ENCODE measurements at places on chromosomes 3 and 15.
A peak's percentile ranks its signal among the peaks of the same experiment; 100 is the strongest.

DNA sequence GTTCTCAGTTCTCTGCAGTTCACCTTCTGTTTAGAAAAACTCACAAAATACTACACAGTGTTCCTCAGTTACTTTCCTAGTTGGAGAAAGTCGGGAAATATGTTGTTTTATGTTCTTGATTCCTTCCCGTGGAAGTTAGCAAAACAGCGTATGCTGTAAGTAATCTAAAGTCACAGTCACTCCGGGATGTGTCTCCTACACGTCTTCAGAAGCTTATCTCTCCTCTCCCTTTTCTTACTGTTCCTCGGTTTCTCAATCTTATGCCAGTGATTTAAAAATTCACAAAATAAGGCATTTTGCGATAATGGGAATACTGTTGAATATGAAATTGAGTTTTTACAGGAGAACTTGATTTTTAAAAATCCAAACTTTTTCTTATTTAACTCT is 1.7 kb downstream of the HEG1 start:
- DNase-seq = no peak

DNA sequence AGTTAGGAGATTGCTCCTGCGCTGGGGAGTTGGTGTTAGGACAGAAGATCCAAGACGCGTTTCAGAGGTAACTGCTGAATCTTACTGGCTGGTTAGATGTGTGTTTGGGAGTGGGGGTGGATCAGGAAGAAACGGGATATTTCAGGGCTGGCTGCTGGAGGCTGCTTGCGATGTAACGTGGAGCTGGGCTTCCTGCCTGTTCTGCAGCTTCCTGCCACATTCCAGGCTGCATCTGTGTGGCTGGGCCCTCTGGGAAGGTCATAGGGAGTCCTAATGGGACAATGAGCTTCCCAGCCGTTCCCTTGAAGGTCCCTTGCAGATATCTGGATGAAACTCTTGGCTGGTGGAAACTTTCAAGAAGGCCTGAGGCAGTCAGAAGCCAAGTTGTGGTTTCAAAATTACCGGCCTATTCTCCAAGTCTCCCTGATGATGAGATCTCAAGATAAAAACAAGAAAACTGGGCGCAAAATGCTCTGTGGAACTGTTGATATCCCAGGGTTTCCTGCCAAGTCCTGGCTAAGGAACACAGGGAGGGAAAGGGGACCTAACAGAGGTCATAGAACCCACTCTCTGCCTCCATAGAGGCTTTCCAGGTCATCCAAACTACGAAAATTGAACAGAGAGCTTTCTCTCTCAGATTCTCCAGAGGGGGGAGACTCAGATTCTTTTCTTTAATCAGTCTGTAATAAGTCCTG is 67.0 kb downstream of the NOX5 start:
- no peak for DNase-seq

DNA sequence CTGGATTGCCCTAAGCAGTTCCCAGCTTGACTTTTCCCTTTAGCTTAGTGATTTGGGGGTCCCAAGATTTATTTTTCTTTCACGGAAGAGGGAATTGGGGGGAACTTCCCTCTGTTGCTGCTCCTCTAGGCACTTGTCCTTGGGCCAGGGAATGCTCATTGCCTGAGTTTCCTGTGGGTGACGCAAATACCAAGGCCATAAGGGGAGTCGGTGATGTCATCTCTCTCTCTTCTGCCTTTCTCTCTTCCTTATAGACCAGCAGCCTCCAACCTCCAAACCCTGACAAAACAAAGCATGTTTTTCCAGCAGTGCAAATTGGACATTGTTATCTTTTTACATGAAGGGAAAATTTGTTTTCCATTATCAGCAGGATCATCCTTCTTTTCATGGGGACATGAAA is 120.2 kb downstream of the ITPR1 start:
- no peak for DNase-seq

DNA sequence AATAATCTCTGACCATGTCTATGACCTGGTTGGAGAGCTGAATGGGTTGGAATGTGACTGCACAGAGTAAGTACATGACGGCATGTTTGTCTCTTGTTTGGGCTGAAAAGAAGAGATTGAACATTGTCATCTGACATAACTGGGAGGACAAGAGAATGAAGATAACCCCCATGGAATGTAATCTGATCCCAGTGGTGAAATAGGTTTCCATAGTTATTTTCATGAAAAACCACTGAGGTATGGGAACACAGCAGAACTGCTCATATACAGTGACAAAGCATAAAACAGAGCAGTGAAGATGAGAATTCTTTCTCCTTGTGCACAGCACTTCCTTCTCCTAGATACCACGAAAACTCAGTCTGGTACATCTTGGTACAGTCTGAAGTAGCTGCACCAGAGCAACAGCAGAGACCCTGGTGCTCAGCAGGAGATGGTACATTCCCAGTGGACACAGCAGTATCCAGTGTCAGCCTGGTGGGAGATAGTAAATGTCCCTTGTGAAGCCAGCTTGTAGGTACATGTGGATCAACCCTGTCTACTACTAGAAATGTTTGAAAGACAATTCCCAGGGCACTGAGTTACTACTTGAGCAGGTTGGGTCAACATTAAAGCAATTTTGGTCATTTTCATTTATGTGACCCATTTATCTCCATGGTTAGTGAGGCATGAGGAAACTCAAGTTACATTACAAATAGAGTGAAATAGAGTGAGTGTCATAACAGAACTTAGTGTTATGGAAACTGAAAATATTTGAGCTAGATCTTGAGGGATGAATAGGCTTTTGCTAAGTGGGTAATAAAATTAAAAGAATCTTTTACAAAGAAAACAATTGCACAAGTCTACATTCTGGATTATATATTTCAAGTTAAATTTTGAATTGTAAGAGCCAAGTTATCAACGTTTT is 178.3 kb downstream of the SUCNR1 start:
- DNase-seq = no peak

- DNase-seq = no peak
These were observed 392.4 kb upstream of the ALCAM start for GRCh38 chr3:104974316-104974715.

DNA sequence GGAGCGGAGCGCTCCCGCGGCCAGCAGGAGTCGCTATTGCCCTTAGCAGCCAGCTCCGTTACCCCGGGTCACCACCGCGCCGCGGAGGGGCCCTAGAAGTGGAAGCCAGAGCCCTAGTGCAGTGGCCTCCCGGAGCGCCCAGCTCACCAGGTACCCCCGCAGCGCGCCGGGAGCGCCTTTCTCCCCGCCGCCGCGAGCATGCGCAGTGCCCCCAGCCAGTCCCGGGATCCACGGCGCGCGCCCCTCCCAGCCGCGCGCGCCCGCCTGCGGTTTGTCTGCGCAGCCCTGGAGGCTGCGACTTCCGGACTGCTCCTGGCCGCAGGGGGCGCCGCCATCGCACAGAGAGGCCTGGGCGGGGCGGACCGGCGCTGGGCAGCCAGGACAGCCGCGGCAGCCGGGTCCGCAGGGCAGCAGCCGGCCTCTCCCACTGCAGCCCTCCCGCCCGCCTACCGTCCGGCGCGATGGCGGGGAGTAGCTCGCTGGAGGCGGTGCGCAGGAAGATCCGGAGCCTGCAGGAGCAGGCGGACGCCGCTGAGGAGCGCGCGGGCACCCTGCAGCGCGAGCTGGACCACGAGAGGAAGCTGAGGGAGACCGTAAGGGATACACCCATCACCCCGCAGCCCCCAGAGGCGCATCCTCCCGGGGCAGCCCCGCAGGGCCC is 5.7 kb downstream of the TPM1 start:
- DNase-seq = peak; percentile 80

DNA sequence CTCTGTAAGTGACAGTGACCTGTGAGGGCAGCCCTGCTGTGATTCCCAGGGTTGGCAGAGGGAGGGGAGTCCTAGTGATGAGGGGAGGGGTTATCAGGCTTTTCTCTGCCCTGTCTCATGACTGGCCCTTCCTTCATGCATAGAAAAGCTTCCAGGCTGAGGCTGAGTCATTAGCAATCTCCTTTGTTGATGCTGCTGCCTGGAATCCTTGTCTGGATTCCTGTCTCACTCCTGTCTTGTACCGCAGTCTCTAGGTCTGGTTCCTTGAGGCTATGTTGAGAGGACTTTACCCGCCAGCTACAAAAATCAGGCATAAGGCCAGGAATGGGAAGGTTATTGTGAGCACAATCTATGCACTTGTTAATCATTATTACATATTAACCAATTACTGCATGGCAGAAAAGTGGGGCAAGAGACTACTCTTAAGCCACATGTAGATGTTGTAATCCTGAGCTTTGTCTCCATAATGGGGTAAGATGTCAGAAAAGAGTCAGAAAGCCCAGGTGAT is 7.2 kb downstream of the KLHL6 start:
- DNase-seq = no peak

- no peak for DNase-seq
These were observed 40.0 kb downstream of the ATP2C1 start for GRCh38 chr3:130933801-130934345.

- DNase-seq = no peak
These were observed 50.4 kb upstream of the ADCY5 start for GRCh38 chr3:123499322-123499721.

- DNase-seq = no peak
These were observed 122.6 kb downstream of the FBN1 start for GRCh38 chr15:48522911-48523310.

GRCh38 chr3:127899200-127899599 is 15.8 kb upstream of the KBTBD12 start:
- DNase-seq = no peak

GRCh38 chr15:23536659-23537058 is 28.8 kb upstream of the MKRN3 start:
- no peak for DNase-seq

DNA sequence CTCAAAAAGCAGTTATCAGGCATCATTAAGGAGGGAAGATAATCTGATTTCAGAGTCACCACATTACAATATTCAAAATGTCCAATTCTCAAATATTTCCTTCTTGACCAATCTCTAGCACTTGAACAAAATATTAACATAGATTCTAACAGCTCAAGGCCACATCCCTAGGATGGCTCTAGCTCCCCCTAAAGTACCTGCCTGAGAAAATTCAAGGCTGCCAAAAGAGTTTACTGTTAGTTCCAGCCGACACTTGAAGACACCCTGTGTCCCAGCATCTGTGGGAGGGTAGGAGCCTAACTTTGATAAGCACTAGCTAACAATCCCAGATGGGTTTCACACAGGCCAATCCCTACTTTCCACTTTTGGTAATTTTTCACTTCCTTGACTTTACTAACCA is 10.4 kb downstream of the NSMCE3 start:
- DNase-seq = no peak

DNA sequence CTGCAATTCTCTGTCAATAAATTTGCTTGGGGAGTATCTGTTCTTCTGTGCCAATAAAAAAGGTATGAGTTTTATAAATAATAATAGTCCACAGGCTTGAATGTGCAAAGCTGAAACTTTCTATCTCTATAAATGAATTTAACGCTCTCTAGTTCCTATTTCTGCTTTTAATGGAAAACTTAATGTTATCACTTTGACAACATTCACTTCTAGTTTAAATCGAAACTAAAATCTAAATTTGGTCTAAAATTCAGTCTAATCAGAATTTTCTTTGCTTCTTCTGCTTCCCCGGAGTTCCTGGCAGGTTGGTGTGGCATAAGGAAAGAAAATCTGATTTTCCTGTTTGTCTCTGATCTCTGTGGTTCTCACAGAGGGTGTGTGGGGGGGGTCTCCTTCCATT is 450.1 kb upstream of the TBL1XR1 start:
- DNase-seq = no peak

DNA sequence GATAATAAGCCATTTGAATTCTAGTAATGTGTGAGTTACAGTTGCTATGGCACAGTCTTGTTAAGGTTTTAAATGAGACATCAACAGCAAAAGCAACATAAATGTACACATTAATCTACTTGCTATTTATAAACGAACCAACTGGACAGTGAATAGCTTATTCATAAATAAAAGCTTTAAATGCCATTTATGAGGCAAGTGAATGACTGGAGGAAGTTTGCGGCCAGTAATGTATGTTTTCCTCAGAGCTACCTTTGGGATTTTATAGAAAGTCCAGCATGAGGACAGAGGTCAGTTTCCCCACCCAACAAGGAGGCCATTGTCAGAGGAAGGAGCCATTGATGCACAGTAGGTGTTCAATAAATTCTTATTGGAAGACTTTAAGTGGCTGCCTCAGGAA is 48.0 kb upstream of the PXYLP1 start:
- DNase-seq = no peak

- DNase-seq = no peak
These were observed 89.1 kb downstream of the NEO1 start for GRCh38 chr15:73141216-73141900.

GRCh38 chr3:195715134-195715533 is 5.6 kb upstream of the MUC20 start:
- no peak for DNase-seq

- no peak for DNase-seq
These were observed 62.2 kb upstream of the CTSH start for GRCh38 chr15:79007066-79007465.

GRCh38 chr15:100661156-100661555 is 58.8 kb downstream of the ASB7 start:
- no peak for DNase-seq

DNA sequence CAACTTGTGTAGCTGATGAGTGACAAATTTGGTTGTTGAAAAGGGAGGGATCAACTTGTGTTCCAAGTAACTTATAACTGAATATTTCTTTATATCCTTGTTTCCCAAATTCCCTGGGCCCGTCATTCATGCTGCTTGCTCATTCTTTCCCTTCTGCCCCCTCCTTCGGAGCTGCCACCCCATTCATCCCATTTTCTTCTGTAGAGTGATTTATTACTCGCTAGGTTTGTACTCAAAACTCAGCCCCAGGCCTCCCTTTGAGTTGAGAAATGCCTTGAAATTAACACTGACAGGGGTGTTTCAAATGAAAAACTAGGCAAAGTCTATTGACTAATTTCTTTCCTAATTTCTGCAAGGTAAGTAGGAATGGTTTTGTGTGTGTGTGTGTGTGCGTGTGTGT is 277.4 kb upstream of the SLCO3A1 start:
- no peak for DNase-seq

GRCh38 chr3:58109752-58110151 is 101.0 kb downstream of the DNASE1L3 start:
- no peak for DNase-seq

- no peak for DNase-seq
These were observed 37.0 kb downstream of the GMNC start for GRCh38 chr3:190825386-190826016.

DNA sequence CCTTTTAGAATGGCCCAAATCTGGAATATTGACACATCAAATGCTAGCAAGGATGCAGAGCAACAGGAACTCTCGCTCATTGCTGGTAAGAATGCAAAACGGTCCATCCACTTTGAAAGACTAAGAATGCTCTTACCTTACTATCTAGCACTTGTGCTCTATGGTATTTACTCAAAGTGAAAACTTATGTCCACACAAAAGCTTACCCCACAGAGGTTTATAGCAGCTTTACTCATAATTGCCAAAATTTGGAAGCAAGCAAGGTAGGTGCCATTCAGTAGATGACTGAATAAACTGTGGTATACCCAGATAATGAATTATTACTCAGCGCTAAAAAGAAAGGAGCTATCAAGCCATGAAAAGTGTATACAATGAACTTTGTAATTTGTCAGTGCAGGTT is 96.4 kb downstream of the CTNNB1 start:
- no peak for DNase-seq

DNA sequence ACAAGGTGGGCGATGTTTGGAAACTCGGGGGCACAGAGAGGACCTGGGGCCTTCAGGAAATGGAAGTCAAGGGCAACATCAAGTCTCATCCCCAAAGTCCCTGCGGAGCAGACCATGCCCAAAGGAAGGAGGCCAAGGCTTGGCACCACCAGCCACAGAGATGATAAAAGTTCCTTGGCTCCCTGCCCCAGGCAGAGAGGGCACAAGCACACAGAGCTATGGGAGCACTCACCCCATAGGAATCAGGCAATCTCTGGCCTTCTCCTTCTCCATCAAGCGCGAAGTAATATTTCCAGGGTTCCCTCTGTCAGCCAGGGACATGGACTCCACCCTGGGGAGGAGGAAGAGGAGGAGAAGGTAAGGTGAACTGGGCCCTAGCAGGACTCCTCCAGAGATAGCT is 7.9 kb downstream of the ACAA1 start:
- DNase-seq = no peak

Measured in stimulated activated CD4-positive, alpha-beta T cell treated with anti-CD3 and anti-CD28 coated beads, Interleukin-1b, Interleukin-23, amount 100 ng/mL, for 4 hours (primary cell).